IPS DF 6.9 (cell line): ENCODE measurements at places on chromosomes 7 and 10.

GRCh38 chr10:122149561-122150505, 121.3 kb upstream of the BTBD16 start:
- H3K4me1 ChIP-seq = peaks cover 4% of the 10 kb centered on the region
- DNase-seq = no peak
- 0 out of 2 replicates have a peak, but pooled peaks cover under 1% of the 10 kb centered on the region for H3K36me3 ChIP-seq
- H3K27ac ChIP-seq = no peak overlapping the region
- no peaks in the 10 kb centered on the region for H3K27me3 ChIP-seq

GRCh38 chr10:3104251-3104918, 37.0 kb downstream of the PFKP start:
- peaks cover 47% of the 10 kb centered on the region for H3K36me3 ChIP-seq
- H3K4me1 ChIP-seq = no peaks in the 10 kb centered on the region; the same call in 1 of the 2 replicates
- no peaks in the 10 kb centered on the region for H3K27me3 ChIP-seq
- no peak for DNase-seq
- H3K27ac ChIP-seq = no peak overlapping the region

DNA sequence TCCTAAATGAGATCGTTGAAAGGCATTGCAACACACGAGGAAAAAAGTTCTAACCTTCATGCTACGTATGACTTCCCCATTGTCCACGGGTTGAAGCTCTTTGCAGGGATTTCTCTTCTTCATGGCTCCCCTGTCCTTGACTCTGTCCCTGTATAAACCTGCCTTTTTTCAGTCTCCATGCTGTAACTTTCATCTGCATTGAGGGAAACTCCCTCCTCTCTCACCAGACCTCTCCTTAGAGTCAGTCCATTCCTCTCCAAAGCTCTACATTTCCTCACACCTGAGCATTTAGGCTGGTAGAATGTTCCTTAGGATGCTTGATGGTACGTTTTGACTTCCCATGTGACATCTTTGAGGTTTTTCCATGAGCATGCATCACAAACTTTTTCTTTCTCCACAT, 134.2 kb upstream of the FAM171A1 start:
- no peak overlapping the region for H3K4me3 ChIP-seq
- no peak for DNase-seq
- H3K27me3 ChIP-seq = no peaks in the 10 kb centered on the region
- no peaks in the 10 kb centered on the region for H3K4me1 ChIP-seq
- H3K36me3 ChIP-seq = no peaks in the 10 kb centered on the region

DNA sequence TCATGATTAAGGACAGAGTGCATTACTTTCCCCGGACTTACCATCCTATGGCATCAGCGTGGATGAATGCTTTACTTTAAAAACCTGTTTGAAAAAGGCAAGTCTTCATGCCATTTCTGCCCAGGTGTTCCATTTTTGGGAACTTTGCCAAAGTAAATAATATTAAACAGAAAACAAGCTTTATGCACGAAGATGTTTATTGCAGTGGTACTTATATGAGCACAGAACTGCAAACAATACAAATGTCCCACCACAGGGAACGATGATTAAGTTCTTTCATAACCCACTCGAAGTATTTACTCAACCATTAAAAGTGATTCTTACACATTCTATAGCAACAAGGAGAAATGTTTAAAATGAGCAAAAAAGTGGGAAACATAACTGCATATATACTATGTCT, 109.7 kb upstream of the GDF10 start:
- H3K4me3 ChIP-seq = no peak overlapping the region
- no peak for DNase-seq
- no peaks in the 10 kb centered on the region for H3K4me1 ChIP-seq
- H3K36me3 ChIP-seq = no peaks in the 10 kb centered on the region
- H3K27ac ChIP-seq = no peak overlapping the region
- no peaks in the 10 kb centered on the region for H3K27me3 ChIP-seq

DNA sequence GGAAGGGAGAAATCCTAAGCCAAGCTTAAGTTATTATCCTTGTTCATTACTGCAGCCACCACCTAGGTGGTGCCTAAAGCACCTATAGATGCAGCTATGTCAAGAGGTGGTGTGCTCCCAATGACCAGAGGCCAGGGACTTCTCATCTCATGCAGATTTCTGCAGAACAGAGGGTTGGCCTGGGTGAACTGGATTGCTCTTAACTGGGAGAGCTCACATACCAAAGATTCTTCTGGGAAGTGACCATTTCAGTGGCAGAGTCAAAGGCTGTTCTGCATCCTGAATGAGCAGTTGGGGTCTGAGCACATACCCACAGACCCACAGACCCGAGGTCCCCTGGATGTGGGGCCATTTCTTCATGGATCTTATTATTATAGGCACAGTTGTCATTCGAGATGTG, 2.1 kb upstream of the CRHR2 start:
- H3K4me1 ChIP-seq = peaks cover 4% of the 10 kb centered on the region
- no peak for DNase-seq
- no peaks in the 10 kb centered on the region; the same call in 1 of the 2 replicates for H3K36me3 ChIP-seq
- H3K4me3 ChIP-seq = no peak overlapping the region
- H3K27me3 ChIP-seq = peaks cover 20% of the 10 kb centered on the region

DNA sequence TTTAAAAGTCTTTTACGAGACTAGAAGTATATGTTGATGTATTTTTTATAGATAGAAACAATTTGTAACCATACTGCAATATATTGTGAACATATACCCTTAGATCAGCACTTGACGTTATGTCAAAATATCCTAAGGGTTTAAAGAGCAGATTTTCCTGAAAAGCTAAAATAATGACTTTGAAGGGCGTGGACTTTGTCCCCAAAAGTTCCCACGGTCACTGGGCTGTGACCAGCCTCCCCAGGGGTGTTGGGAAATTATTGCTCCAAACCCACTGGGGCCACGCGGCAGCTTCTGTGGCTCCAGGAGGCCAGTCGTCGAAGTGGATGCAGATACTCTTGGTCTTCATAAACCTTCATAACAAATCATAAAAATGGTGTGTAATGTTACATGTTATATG, 29.9 kb downstream of the DNAJB6 start:
- DNase-seq = no peak
- no peak overlapping the region for H3K27ac ChIP-seq
- no peak overlapping the region for H3K4me3 ChIP-seq
- H3K36me3 ChIP-seq = peaks cover 44% of the 10 kb centered on the region

DNA sequence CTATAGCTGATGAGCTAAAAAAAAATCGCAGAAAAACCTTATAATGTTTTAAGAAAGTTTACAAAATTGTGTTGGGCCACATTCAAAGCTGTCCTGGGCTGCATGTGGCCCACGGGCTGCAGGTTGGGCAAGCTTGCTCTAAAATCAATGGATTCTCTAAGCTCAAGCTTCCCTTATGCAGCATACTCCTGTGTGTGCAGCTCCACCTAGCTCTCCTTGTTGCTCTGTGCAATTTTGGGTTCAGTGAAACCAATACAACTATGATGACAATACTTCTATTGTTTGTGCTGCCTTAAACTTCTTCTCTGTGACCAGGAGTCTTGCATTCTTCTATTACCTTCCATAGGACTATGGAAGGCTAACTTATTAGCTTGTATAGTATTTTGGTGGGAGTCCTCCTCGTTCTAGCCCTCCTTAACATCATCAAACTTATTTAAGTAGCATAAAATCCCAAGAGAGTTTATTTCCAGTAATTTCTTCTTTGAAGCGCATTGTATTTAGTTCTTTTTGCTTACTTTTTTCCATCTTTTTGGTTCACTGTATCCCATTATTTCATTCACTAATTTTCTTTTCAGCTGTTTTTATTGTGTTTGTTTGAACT, 170.9 kb upstream of the SMIM30 start:
- no peaks in the 10 kb centered on the region for H3K36me3 ChIP-seq
- no peak overlapping the region for H3K27ac ChIP-seq
- no peaks in the 10 kb centered on the region for H3K27me3 ChIP-seq
- no peaks in the 10 kb centered on the region for H3K4me1 ChIP-seq

DNA sequence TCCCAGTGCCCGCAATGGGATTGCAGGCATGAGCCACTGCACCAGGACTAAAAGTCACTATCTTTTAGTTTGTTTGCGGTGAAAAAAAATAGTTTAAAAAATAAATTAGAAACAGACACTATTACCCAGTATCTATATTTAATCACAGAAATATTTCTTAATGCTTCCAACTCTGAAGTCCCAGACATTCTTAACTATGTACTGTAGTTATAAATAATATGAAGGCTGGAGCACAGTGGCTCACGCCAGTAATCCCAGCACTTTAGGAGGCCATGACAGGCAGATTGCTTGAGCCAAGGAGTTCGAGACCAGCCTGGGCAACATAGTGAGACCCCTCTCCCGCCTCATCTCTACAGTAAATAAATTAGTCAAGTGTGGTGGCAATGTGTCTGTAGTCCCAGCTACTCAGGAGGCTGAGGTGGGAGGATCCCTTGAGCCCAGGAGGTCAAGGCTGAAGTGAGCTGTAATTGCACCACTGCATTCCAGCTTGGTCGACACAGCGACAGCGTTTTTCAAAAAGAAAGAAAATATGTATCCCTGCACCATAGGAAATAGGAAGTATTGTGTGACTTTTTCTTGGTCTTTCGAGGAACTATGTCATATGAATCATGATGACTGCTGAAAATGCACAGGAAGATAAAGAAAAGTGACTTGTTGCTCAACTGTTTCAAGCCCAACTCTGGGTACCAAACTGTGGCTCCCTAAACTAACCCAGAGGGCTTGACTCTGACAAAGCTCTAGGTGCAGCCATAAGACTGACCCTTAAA, 74.9 kb upstream of the STEAP1B start:
- no peak overlapping the region for H3K27ac ChIP-seq
- no peaks in the 10 kb centered on the region for H3K36me3 ChIP-seq
- H3K4me1 ChIP-seq = no peaks in the 10 kb centered on the region

DNA sequence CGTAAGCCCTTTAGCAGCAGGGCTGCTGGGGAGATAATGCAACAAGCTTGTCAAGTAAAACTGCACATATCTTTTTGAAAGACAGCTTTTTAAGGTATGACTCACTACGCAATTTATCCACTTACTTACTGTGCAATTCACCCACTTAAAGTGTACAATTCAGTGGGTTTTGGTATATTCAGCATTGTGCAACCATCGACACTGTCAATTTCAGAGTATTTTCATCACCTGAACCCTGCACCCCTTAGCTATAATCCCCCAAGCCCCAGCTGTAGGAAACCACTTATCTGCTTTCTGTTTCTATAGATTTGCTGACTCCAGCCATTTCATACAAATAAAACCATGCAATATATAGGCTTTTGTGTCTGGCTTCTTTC, 168.0 kb downstream of the PTPN20 start:
- H3K27me3 ChIP-seq = no peaks in the 10 kb centered on the region
- H3K4me1 ChIP-seq = no peaks in the 10 kb centered on the region
- no peaks in the 10 kb centered on the region for H3K36me3 ChIP-seq
- no peak overlapping the region for H3K4me3 ChIP-seq

- H3K36me3 ChIP-seq = no peaks in the 10 kb centered on the region
- no peak for DNase-seq
- no peaks in the 10 kb centered on the region for H3K27me3 ChIP-seq
- no peak overlapping the region for H3K4me3 ChIP-seq
- no peaks in the 10 kb centered on the region for H3K4me1 ChIP-seq
Observed at GRCh38 chr7:28347475-28348318, 64.6 kb upstream of the CREB5 start.

DNA sequence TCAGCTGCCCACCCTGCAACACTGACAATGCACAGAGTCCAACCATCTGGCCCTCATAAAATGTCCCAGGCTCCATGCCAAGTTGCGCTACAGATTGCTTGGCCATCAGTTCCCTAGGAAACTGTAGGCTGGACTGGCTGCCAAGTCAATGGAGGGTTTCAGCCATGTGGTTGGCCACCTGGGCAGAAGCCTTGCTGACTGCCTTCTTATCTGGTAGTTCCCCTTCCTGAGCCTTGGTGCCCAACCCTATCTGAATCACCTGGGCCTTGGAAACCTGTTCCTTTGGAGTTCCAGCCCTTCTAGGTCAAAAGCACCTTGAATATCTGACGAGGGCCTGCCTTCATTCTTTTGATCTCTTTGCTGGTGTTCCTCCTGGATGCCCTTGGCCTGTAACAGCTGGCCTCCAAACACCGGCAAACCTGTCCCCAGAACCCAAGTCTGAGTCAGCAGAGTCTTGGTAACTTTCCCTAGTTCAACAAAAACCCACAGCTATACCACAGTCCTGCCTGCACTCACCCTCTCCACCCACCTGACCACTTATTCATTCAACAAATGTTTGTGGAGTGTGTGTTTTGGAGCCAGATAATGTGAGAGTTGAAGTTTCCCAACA, 37.4 kb upstream of the KDM7A start:
- DNase-seq = no peak
- no peak overlapping the region for H3K4me3 ChIP-seq
- no peak overlapping the region for H3K27ac ChIP-seq
- H3K27me3 ChIP-seq = no peaks in the 10 kb centered on the region

DNA sequence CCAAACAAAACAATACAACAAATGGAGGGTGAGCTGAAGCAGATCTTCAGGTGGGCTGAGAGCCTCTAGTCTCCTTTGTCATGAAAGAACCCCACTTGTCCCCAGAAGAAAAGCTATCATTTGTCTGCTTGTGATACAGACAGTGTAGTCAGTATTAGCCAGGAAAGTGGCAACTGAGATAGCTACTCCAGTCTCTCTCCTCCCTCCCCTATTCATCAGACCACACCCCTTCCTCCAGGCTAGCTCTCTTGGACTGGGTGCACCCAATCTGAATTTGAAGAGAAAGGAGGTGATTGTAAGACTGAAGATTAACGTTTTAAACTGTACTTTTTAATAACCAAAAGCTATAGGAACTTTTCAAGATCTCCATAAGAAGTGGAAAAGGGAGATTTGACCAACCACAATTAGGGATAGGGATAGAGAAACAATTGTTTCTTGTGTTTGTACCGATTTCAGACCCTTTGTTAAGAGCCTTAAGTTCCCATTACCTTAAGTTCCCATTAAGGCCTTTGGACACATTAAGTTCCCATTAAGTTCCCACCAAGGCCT, 14.1 kb downstream of the BMPR1A start:
- H3K4me1 ChIP-seq = peaks cover 2% of the 10 kb centered on the region; the same call in 1 of the 2 replicates
- no peak for DNase-seq
- H3K36me3 ChIP-seq = no peaks in the 10 kb centered on the region

DNA sequence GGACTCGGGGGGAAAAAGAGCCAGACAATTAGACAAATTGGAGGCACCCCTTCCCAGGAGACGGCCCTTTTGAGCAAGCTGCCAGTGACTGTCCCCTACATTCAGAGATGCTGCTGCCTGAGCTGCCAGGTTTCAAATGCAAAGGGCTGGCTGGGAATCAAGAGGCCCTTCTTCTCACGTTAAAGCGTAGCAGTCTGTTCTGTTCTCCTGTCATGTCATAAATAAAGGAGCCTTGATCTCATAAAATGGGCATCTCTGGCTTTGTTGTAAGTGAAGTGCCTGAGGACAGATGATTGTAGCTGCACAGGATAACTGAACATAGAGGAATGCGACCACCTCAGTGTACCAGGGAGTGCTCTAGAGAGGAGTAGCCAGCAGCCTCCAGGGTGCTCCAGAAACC, 917.9 kb downstream of the GRID1 start:
- no peak overlapping the region for H3K4me3 ChIP-seq
- no peaks in the 10 kb centered on the region for H3K36me3 ChIP-seq
- no peak overlapping the region for H3K27ac ChIP-seq
- no peaks in the 10 kb centered on the region for H3K4me1 ChIP-seq
- no peaks in the 10 kb centered on the region for H3K27me3 ChIP-seq
